ENCODE measurements at places on chromosomes 4 and X.

DNA sequence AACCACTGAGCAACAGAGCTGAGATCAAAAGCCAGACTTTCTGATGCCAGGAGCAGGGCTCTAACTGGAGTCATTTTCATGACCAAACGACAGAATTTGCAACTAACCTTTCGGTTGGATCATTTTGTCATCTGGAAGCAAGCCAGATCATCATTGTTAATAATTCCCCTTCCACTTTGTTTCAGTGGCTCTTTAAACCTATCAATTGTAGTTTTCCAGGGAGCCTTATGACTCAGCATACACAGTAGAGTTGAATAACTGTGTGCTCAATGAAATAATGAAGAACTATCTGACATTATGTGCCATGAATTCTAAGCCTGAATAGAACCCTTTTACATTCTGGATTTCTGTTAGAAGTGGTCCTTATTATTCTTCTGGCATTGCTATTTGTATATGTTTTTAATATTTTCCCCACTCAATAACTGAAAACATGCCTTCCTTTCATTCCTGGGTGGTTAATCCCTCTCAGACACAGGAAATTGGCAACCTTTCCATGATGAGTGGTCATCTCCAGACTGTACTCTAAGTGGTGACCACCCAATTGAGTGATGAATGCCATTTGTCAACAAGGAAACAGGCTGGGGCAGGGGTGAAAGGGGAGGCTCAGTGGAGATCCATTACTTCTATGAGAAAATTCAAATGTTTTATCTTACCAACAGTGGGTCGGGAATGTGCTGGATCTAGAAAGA, 431.8 kb downstream of the BCOR start:
- no peak for DNase-seq

GRCh38 chrX:115068896-115069295, 51.5 kb upstream of the IL13RA2 start:
- DNase-seq = no peak

GRCh38 chr4:14853176-14853943, 148.9 kb upstream of the CPEB2 start:
- no peak for DNase-seq

GRCh38 chr4:188032170-188032569, 36.6 kb downstream of the ZFP42 start:
- peak; percentile 58 for DNase-seq

DNA sequence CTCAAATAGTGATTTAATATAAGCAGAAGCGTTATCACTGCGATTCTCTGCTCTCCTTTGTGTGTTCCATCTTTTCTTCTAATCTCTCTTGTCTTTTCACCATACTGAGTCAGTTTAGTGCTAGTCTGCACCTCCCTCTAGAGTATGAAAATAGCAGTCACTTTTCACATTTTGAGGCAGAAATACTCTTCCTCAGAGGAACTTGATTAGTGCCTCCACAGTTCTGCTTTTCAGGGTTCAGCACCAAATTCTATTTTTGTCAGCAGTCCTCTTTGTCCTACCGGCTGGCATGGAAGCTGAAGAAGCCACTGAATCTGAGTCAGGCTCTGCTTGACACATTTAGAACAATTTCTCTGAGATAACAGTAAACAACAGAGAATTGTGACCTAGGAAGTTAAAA, 49.7 kb upstream of the ANKRD17 start:
- peak; percentile 2 for DNase-seq

- DNase-seq = no peak
Measured at GRCh38 chr4:84527391-84527790, 28.3 kb upstream of the NKX6-1 start.

DNA sequence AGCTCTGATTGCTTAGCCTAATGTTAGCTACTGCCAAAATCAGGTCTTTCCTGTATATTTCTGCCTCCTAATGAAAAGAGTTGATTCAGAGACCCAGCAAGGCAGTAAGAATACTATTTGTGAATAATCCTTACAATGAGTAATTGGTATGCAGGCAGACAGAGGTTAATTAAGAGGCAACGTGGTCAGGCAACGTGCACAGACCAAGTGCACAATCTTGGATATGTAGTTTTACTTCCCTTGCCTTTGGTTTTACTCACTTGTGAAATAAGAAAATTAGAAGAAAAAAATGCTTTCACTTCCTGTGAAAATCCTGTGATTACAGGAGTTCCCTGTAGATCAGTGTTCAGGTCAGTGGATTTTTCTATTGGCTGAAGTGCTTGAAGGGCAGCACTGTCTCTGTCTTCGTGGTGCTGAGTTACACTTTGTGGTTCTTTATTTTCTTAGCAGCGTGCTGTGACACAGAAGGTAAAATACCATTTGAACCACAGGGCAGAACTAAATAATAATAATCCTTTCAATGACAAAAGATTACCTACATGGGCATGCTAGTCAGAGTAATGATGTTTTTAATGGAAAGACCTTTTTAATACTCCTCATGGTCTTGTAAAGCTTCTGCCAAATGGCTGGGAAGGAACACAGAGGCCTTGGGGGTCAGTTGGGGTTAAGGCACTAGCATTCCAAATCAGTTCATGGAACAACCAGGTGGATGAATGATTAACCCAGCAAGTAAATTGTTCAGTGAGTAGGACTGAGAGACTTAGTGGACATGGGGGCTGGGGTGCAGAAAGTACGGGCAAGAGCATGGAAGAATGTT, 430.9 kb downstream of the MAPK10 start:
- DNase-seq = no peak

DNA sequence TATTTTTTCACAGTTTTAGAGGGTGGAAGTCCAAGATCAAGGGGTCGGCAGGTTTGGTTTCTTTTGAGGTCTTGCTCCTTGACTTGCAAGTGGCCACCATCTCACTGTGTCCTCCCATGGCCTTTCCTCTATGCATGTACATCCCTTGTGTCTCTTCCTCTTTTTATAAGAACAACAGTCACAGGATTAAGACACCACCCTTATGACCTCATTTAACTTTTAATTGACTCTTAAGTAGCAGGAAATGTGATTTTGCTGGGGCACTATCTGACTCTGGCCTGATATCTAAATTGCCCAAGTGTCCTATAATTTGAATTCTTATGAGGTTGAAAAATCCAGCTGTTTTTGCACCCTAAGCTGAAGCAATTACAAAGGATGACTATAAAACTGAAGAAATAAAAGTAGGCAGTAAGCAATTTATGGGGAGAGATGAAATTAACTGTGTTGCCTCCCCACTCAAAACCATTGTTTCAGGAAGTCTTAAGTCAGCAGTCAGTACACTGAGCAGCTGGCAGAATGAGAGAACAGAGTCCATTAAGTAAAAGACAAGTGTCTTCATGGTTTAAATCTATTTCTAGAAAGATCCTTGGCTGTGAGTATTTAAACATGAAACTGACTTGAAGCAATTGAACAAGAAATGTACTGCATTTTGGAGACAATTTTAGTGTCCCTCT, 601.3 kb downstream of the SPRY1 start:
- DNase-seq = no peak

DNA sequence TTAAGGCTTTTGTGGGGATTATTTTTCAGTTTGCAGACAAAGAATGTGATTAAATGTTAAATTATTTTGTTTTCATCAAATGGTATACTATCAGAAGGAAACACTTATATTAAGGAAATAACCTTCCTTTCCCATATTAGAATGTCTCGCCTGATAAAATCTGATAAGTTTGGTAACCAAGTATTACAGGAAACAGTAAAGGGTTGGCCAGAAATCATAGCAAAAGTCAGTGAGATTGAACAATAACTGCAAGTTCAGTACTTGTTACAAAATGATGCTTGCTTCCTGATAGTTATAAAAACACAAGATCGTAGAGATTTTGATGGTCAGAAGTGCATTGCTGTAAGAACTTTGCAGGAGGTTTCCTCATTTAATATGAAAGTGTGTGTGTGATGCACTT, 40.5 kb downstream of the FABP2 start:
- DNase-seq = no peak

DNA sequence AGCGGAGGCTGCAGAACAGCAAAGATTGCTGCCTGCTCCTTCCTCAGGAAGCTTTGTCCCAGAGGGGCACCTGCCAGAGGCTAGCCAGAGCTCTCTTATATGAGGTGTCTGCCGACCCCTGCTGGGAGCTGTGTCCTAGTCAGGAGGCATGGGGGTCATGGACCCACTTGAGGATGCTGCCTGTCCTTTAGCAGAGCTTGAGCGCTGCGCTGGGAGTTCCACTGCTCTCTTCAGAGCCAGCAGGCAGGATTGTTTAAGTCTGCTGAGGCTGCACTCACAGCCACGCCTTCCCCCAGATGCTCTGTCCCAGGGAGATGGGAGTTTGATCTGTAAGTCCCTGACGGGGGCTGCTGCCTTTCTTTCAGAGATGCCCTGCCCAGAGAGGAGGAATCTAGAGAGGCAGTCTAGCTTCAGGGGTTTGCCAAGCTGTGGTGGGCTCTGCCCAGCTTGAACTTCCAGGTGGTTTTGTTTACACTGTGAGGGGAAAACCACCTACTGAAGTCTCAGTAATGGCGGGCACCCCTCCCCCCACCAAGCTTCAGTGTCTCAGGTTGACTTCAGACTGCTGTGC, 10.9 kb downstream of the DCK start:
- DNase-seq = no peak

- DNase-seq = no peak
Measured at GRCh38 chr4:73234712-73235111, 23.9 kb downstream of the ANKRD17 start.

GRCh38 chrX:39731735-39732134, 366.0 kb downstream of the BCOR start:
- no peak for DNase-seq

GRCh38 chr4:142607976-142608375, 238.1 kb downstream of the INPP4B start:
- DNase-seq = no peak

DNA sequence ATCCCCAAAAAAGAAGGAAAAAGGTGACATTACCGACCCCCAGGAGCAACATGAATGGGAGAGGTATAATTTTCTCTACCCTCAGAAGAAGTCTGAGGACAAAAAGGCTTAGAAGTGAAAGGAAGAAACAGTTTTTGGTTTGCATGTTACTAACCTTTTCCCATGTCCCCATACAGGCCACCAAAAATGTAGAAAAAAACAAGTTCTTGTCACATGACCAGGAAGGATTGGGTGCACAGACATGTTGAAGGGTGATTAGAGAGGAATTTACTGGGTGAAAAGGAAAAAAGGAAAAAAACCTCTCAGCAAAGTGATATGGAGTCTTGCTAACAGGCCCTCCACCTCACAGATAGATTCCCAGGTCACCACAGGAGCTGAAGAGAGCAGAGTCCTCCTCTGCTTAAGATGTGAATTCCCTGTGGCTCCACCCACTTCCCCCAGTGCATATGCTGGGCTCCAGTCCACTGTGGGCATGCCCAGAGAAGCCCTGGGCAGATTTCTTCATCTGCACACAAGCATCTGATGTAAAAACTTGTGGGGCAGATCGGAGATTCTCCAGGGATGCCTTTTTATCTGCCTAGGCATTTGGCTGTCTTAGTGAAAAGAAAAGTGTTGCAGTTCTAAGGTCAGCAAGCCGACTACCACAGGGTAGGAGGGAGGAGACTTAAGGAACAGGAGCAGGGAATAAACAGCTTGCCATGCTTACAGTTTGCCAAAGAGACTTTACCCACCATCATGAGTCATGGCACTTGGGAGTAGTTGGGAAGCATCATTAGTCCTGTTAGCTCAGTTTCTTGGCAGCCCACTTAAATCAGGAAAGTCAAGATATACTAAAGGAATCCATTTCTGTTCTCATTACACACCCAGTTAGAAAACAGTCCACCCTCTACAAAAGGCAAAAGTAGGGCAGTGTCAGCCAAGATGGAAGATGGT, 25.0 kb upstream of the PASD1 start:
- no peak for DNase-seq

DNA sequence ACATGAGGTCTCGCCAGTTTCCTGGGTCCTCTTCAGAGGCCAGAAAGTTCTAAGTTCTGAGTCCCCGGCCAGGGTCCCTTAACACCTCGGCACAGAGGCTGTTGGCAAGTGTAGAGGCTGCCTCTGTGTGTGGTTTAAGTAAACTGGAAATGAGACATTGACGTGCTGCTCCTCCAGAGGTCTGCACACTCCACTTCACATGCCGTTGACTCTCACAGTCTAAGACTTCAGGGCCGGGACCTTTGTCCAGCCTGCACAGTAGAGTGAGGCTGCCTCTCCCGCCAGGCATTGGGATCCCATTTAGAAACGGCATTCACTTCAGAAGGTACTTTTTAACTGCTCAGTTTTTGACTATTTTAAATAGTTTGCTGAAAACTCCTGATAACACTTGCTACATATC, 10.6 kb upstream of the TADA2B start:
- DNase-seq = no peak

- no peak for DNase-seq
Measured at GRCh38 chr4:112316360-112316759, 19.2 kb downstream of the ALPK1 start.

DNA sequence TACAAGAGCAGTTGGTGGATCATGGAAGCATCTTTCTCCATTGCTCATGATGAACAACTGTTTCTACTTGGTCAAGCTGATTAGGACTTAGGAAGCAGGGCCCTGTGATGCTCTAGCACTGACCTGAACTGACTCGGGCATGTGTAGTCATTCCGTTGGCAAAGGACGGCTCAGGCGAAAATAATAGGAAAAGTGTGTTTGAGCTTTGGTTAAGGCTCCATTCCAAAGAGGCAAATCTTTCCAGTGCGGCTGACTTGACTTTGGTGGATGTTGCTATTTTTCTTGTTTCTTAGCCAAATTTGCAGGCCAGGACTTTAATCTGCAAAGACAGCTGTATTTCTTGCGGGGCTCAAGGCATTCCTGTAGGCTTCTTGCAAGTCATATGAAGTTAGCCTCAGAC, 39.5 kb downstream of the ZNF518B start:
- DNase-seq = no peak
